ENCODE measurements at places on chromosomes 16 and 17. TPM values are rescaled to one million over a fixed set of nuclear protein-coding genes. Genes with fewer than 3 reads are reported as not detected.

Gene KRT25
- not detected for total RNA-seq

GRCh38 chr17:44187131-44187899 lies 543 bp downstream of the TMUB2 start:
- DNase-seq = no peak

Gene ZNF23
- 9.2 TPM for total RNA-seq

- peak; percentile 84 for DNase-seq
Observed at GRCh38 chr16:57802341-57803133, at the start of gene KIFC3. Gene KIFC3 (minus strand): TSS chr16:57802491. CDS start chr16:57798243, 4,248 bp downstream.

Gene C17orf107
- not detected for total RNA-seq

- peak; percentile 30 for DNase-seq
Observed at GRCh38 chr17:10091046-10091445, 107.4 kb downstream of the GAS7 start.

DNA sequence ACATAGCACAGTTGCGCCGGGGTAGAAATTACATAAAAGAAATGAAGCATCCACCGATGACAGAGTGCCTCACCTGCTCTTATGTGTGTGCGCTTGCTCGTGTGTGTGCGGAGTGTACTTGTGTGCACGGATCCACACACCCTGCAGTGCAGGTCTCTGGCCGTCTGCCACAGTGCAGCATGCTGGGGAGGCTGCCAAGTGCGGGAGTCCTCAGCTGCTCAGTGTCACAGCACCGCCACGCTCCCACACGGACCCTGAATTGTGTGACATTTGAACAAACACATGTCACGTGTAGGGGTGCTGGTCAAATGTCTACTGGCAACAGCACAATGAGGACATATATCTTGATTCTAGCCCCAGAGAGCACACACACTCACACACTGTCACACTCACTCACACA lies 243.0 kb upstream of the MYOCD start:
- DNase-seq = no peak

Gene FXR2
- total RNA-seq = 51.7 TPM

GRCh38 chr17:75749545-75750389 lies 15.2 kb downstream of the GALK1 start:
- peak; percentile 68 for DNase-seq

Gene INPP5K
- 81.9 TPM for total RNA-seq

DNA sequence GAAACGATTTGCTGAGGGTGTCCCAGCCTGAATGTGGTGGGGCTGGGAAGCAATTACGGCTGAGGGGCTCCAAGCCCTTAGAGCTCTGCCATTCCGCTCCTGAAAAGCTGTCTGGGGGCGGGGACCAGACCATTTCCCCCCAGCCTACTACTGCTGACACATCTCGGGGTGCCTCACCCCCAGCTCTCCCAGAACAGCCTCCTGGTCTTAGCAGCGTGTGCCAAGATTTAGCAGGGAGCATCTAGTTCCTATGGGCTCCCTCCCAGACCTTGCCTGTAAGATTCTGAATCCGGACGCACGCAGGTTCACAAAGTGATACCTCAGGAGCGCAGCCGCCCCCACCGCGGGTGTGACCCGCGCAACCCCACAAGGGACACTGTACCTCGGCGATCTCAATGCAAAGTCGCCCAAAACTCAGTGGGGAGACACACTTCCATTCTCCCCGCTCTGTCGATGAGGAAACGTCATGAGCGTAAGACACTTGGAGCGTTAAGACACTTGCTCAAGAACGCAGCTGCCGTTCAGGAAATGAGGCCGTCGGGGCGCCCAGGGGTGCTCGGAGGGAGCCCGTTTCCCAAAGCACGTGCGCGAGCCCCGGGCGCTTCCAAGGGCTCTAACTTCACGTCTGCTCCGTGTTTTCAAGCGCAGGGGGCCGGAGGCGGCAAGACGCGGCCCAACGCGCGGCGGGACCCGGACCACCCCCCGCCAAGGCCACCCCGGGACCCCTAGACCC lies 629 bp downstream of the GEMIN4 start:
- DNase-seq = peak; percentile 45

DNA sequence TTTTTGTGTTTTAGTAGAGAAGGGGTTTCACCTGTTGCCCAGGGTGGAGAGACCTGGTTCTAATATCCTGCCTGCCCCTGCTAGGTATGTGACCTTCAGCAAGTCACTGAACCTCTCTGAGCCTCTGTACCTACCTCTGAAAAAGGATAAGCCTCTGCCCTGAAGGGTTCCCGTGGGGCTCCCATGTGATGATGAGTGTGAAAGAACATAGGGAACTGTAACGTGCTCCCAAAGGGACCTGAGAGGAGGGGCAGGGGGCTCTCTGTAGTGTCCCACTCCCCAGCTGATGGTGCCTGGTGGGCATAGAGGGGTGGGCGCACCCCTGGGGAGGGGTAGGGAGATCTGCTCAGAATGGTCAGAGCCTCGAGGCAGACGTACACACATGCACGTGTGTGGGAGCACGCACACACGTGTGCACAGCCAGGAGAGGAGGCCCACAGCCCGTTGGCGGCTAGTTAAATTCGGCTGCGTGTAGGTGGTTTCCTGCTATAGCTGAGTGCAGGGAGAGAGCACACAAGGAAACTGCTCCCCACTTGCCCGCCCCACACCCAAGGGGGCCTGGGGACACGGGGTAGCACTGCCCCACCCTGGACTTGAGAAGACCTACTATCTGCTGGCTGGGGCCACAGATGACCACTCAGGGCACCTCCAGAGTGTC lies 6.7 kb downstream of the KCNH4 start:
- DNase-seq = no peak

Gene CANT1
- total RNA-seq = 85.3 TPM

DNA sequence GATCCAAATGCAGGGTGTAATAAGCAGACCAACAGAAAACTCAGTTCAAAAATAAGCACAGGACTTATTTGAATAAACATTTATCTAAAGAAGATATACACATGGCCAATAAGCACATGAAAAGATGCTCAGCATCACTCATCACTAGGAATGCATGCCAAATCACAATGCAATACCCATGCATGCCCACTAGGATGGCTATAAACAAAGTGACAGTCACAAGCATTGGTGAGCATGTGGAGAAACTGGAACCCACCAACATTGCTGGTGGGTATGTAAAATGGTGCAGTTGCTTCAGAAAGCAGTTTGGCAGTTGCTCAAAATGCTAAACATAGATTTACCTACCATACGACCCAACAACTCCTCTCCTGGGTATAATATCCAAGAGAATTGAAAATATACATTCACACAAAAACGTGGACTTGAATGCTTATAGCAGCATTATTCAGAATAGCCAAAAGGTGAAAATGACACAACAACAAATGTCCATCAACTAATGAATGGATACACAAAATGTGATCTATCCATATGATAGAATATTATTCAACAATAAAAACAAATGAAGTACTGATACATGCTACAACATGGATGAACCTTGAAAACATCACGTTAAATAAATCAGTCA lies 20.1 kb downstream of the UBE2O start:
- no peak for DNase-seq

- DNase-seq = peak; percentile 95
Observed at GRCh38 chr16:66880288-66881013, at the start of gene PDP2. Gene PDP2 (plus strand): TSS chr16:66880515. CDS start chr16:66884285, 3,770 bp downstream.

- no peak for DNase-seq
Observed at GRCh38 chr17:345992-346785, 6.4 kb downstream of the RPH3AL start.

GRCh38 chr16:68375801-68376536 lies 65.2 kb downstream of the PRMT7 start:
- DNase-seq = no peak

GRCh38 chr16:57689762-57690558 lies 4.6 kb upstream of the DRC7 start:
- DNase-seq = no peak

Gene ASPHD1
- 12.1 TPM for total RNA-seq

Gene GPR179
- total RNA-seq = not detected

- peak; percentile 12 for DNase-seq
Observed at GRCh38 chr16:87765473-87765775, 362 bp downstream of the KLHDC4 start.

Gene GAST
- not detected for total RNA-seq

DNA sequence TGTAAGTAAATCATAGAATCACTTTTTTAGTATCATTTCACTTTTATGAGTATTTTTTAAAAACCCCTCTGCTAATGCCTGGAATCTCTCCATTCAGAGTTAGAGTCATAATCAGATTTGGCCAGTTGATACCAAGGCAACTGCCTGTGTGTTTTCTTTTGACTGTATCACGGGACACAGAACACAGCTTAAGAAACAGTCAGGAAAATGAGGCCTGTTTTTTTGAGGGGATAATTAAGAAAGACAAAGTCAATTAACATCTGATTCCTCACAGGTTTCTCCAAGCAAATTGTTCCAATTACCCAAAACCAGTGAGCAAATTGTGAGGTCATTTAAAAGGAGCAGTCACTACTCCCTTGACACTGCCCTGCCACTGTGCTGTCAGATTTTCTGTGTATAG lies 944.5 kb upstream of the SOX9 start:
- DNase-seq = no peak

GRCh38 chr17:68389041-68389440 lies 68.3 kb downstream of the WIPI1 start:
- no peak for DNase-seq

Data from M059J (cell line).